Stimulated activated naive B cell treated with anti-CD40 and anti-IgM and Interleukin-4, amounts not matched to agents 10 μg/mL and 1 μg/mL and 100 μg/mL, for 72 hours (primary cell): ENCODE measurements at places on chromosomes 2 and 18.
A peak's percentile ranks its signal among the peaks of the same experiment; 100 is the strongest.

DNA sequence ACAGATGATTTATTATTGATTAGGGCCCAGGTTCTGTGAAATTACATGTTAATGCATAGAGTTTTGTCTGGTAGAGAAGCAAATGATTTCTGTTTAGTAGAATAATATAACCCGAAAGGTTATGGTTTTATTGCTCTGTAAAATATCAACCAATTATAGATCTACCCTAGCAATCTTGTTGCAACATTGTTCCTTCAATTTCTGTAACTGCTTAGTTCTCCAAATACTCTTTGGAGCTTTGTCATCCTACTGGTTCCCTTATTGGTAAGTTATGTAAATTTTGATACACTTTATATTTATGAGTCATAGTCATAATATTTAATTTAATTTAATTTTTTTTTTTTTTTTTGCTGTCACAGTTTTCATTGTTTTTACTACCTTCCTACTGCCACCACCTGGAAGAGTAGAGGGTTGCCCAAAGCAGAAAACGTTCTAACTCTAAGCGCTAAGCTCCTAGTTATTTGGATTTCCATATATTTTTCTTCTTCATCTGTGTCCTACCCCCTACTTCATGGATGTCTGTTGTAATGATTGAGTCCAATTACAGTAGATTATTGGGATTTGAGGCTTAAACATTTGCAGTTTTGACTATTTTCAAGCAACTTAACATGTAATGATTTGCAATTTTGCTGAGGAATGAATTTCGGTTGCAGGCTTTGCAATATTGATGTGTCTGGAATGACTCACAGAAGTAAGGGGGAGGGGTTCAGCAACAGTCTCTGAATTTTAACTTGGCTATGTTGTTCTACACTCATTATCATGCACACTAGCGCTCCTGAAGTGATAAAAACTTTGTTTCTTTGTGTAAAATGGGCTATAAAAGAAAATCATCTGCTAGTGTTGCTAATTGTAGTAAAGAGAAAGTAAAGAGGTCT lies 51.1 kb downstream of the NABP1 start:
- DNase-seq: no peak

GRCh38 chr2:241218131-241219029 lies 29.9 kb downstream of the ANO7 start:
- DNase-seq: peak; percentile 31

DNA sequence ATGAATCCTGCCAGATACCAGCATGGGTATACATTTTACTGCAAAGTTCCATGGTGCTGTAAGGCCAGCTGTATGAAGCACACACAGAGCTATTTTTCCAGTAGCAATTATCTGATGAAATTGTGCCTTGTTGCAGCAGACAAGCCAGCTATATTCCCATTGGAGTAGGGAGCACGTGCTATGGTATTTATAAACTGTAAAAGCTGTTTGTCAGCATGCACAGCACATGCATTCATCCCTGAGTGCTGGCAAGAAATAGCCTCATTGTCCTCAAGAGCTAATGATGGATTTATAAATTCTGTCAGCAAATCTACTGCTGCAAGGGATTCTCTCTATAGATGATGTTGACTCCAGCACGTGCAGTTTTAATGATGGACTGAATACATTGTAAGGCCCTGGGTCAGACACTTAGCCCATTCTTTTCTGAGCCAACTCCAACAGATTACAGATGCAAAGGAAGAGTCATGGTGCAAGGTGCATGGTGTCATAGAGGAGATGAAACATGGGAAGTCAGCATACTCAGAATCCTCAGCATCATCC lies 61.7 kb downstream of the KCNS3 start:
- no peak for DNase-seq

- DNase-seq: no peak
Observed at GRCh38 chr2:191341436-191341835, 96.2 kb downstream of the MYO1B start.

GRCh38 chr2:121400201-121400600 lies 115.2 kb upstream of the TFCP2L1 start:
- no peak for DNase-seq

- no peak for DNase-seq
Observed at GRCh38 chr2:170647741-170648436, 67.2 kb upstream of the SP5 start.

DNA sequence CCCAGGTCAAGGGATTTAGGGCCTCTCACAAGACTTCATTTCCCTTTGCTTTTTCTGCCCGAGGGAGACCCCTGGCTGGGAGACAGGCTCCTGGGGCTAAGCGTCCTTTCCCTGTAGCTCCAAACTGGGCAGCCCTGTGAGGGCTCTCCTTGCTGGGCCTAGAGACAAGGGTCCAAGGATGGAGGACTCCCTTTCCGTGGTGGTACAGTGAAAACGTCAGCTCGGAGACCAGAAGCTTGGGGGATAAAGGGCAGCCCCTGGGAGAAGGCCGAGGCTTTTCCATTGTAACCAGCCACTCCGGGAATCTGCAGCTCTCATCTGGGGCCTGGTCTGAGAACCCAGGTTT lies 2.3 kb downstream of the SIX2 start:
- no peak for DNase-seq
